ENCODE measurements at places on chromosomes 11 and 22.

DNA sequence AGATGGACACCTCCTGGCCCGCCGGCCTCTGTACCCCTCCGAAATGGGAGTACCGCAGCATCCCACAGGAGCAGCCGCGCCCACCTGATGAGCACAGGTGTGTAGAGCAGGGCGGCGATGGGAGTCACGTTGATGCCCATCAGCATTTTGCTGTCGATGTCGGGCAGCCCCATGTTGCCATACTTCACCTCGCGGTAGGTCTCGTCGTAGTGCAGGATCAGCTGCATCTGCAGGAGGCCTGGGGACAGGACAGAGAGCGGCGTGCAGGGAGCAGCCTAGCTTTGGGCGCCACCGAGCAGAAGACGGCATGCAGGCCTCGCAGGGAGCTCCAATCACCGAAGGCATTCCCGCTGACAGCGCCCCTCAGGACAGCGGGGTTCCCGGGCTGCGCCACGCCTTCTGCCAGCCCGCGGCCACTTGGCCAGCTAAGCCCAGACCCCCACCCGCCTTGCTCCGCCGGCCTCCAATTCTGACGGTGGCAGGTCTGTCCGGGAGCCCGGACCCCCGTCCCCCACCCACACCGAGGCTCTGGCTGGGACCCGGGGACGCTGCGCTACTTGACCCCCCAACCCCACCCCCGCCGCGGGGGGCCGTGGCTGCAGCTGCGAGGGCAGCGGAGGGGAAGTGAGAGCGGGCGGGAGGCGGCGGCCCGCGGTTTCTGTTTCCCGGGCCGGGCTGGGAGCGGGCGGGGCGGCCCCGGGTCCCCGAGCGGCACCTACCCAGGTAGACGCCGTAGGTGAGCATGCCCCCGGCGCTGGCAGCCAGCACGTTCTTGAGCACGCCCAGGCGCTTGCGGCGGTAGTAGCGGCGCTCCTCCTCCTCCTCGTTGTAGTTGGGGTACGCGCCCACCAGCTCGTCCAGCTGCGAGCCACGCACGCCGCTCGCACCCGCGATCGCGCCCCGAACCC is 705 bp downstream of the UNC93B1 start:
- peak; percentile 41 for DNase-seq

- DNase-seq = no peak
Measured at GRCh38 chr11:122306831-122307391, 190.9 kb upstream of the BLID start.

DNA sequence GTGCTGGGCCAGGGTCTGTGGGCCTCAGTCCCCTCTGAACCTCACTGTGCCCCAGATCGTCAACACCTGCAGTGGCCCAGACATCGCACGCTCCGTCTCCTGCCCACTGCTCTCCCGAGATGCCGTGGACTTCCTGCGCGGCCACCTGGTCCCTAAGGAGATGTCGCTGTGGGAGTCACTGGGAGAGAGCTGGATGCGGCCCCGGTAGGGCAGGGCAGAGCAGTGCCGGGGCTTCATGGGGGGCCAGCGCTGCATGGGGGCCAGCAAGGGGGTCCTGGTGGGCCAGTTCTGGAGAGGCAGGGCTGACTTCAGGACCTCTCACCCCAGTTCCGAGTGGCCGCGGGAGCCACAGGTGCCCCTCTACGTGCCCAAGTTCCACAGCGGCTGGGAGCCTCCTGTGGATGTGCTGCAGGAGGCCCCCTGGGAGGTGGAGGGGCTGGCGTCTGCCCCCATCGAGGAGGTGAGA is 16.3 kb downstream of the EPS8L2 start:
- no peak for DNase-seq

DNA sequence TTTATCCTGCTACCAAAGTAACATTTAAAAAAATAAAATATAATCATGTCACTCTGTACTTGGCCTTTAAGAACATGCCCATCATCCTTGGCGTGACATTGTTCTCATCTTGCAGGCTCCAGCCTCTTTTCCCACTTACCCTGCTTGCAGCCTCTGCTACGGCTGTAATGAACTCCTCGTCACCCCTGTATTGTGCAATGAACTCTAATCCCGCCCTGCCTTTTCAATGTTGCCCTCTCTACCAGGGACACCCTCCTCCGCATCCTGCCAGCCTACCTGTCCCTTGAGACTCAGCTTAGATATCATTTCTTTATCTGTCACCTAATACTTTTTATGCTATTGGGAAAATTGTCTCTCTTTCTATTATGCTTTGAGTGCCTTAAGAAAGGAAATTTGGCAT is 12.6 kb upstream of the MMP20 start:
- no peak for DNase-seq

DNA sequence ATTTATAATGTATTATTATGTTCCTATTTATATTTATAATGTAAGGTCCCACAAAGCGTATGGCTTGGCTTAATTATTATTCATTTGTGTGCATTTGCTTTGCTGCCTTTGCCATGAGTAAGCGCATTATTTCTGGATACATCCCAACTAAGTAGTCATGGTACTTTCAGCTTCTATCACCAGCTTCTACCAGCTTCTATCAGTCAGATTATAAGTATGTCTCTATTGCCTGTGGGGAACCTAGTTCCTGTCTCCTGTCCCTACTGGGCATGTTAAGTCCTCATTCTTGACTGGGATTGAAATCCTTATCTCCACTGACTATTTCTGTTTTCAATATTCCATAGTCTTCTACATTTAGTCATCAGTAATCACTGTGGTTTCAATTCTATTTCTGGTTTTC is 33.5 kb upstream of the OR10W1 start:
- no peak for DNase-seq

GRCh38 chr11:13119941-13120520 is 110.9 kb downstream of the RASSF10 start:
- DNase-seq = no peak

DNA sequence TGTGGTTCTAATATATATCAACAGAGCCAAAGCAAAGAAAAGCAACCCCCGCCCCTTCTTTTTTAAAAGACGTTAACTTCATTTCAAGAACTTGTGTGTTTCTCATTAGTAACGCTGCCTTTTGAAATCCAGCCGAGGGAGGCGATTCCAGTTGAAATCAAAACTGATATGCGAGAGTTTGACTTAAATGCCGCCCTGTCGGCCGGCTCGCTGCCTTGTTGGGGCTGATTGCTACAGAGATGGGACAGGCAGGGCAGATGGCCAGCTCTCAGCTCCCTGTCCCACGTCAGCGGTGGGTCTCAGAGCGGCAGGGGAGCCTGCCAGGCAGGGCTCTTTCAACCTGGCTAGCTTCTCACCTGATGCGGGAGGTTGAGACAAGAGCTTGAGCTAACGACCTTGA is 51.9 kb upstream of the ALX4 start:
- DNase-seq = no peak

DNA sequence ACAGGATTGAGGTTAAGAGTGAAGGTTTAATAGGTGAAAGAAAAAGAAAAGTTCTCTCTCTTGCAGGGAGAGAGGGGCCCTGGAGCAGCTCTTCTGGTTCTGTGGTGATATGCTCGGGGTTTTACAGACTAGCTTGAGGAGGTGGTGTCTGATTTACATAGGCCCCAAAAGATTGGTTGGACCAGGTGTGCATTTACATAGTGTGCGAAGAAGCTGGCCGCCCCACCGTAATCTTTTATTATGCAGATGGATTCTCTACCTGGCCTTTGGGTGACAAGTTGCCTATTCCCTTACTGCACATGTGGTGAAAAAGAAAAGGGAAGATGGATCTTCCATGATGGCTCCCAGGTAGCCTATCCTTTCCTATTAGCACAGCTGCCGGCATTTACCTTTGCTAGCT is 219.9 kb upstream of the GRIA4 start:
- DNase-seq = no peak

GRCh38 chr11:78535027-78535426 is 39.6 kb downstream of the NARS2 start:
- DNase-seq = no peak

- no peak for DNase-seq
Measured at GRCh38 chr11:76600124-76600655, 70.4 kb downstream of the LRRC32 start.

DNA sequence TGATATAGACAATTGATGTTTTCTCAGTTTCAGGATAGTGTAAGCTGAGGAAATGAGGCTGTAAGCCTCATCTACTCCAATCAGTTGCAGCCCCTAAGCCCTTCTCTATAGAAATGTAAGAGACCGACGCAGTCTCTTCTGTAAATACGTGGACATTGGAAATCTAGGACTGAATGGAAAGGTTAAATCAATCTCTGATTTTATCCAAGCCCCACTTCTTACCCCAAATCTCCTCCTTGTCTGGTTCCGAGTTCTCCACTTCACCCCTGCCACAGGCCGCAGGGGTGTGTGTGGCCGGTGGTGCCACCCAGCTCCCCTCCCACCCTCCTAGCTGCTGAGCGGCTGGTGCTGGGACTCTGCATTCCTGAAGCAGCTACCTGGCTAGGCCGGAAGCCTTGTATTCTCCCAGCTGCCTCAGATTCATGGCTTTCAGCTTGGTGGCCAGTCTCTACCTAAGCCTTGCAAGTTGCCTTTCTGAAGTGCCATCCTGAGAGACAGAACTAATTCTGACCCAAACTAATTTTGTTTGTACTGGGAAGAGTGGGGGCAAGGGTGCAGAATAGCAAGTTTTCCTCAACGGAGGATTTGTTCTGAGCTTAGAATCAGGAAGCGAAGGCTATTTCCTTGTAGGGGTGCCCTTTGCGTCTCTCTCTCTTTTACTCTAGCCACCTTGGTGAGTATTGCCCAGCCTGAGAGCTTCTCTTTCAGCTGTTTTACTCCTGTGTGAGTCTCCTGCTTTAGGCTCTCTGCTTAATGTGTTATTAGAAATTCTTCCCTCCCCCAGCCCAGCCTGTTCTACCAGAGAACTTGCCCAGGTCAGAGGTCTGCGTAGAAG is 749 bp downstream of the VWA5A start:
- DNase-seq = no peak

DNA sequence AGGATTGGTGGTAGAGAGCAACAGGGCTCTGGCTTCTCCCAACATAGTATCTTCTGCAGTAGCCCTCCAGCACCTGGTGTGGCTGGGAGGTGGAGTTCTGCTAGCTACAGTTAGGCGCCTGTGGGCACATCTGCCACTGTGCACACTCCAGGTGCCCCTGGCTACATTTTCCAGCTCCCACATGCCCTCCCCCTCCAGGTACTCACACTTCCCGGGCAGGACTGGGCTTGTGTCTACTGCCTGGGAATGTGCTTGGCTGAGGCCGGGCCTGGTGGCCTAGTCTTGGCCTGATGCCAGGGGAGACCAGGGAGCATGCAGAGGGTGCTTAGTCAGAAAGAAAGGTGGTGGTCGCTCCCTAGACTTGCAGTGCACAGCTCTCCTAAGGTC is 15.8 kb downstream of the PHLDB1 start:
- DNase-seq = no peak

- DNase-seq = no peak
Measured at GRCh38 chr11:70580036-70580805, 181.9 kb downstream of the CTTN start.

GRCh38 chr11:121437018-121437685 is 15.0 kb upstream of the SORL1 start:
- no peak for DNase-seq

DNA sequence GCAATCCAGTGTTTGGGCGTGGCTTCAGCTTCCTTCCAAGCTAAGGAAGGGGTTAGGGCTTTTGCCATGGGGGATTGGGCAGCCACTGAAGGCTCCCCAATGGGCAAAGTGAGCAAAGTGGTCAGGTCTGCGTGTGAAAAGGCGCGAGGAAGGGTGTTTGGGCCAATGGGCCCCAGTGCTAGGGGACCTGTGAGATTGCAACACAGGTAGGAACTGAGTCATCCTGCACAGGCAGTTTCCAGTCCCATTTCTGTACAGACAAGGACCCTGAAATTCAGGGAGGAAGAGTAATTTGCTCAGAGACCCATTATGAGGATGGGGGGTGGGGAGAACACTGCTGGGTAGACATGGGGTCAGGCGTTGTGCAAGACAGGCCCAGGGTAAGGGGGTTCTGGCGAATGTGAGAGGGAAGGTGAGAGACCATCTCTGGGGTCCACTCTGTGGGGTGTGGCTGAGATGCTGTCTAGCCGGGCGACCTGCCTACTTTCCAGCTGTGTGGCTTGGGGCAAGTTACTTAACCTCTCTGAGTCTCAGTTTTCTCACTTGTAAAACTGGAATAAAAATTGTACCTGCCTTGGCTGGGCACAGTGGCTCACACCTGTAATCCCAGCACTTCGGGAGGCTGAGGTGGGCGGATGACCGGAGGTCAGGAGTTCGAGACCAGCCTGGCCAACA is 7.3 kb downstream of the CCDC88B start:
- DNase-seq = no peak
